ENCODE measurements at places on chromosomes 5 and 9.

GRCh38 chr5:20470997-20471396 is 483.0 kb upstream of the CDH18 start:
- H3K27me3 ChIP-seq, result no peaks in the 10 kb centered on the region
- no peak overlapping the region for H3K27ac ChIP-seq
- H3K4me1 ChIP-seq, result no peaks in the 10 kb centered on the region
- no peak for DNase-seq

- no peaks in the 10 kb centered on the region for H3K27me3 ChIP-seq
- no peaks in the 10 kb centered on the region for H3K36me3 ChIP-seq
- DNase-seq, result no peak
- peaks cover 52% of the 10 kb centered on the region for H3K4me1 ChIP-seq
- H3K4me3 ChIP-seq, result peak overlapping the region; percentile 81
Measured at GRCh38 chr9:128553728-128554127, 1.3 kb downstream of the SPTAN1 start.

DNA sequence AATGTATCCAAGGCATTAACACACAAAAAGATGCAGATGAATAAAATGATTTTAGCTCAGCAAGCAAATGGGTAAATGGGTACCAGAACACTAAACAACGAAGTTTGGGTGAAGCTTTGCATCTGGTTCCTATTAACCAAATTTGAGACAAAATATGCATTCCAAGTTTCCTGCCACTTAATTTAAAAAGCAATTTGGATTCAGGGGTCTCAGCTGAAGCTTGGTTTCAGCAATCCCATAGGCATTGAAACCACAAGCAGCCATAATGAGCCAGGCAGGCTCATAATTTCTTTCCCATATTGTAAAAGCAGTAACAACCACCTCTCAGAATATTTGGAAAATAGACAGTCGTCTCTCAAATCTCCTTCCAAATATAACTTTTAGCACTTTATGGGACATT is 138.9 kb downstream of the NXNL2 start:
- DNase-seq, result no peak
- H3K27me3 ChIP-seq, result peaks cover 6% of the 10 kb centered on the region
- no peak overlapping the region for H3K27ac ChIP-seq
- H3K36me3 ChIP-seq, result no peaks in the 10 kb centered on the region
- no peaks in the 10 kb centered on the region for H3K4me1 ChIP-seq

DNA sequence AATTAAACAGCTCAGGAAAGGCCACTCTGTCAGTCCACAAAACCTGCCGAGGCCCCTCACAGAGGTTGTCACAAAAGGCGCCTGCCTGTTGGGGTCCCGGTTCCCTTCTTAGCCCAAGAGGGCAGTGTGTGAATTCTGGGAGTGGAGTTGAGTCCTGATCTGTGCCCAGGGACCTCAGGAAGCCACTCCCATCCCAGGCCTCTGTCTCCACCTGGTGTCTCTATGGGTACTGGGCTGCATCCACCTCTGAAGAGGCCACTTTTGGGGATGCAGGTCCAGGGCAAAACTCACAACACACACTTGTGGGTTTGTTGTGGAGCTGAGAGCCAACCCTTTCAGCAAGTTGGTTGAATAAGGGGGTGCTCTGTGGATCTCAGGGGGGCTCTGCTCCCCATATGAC is 74.3 kb upstream of the STXBP1 start:
- H3K4me1 ChIP-seq, result no peaks in the 10 kb centered on the region
- H3K27ac ChIP-seq, result no peak overlapping the region
- DNase-seq, result no peak
- no peak overlapping the region for H3K4me3 ChIP-seq
- no peaks in the 10 kb centered on the region for H3K36me3 ChIP-seq
- H3K27me3 ChIP-seq, result no peaks in the 10 kb centered on the region

GRCh38 chr9:136779808-136780207 is 11.3 kb upstream of the TMEM141 start:
- H3K27ac ChIP-seq, result no peak overlapping the region
- peaks cover 27% of the 10 kb centered on the region for H3K27me3 ChIP-seq
- no peaks in the 10 kb centered on the region for H3K36me3 ChIP-seq
- H3K4me1 ChIP-seq, result no peaks in the 10 kb centered on the region

- H3K27ac ChIP-seq, result no peak overlapping the region
- no peaks in the 10 kb centered on the region for H3K36me3 ChIP-seq
- no peak for DNase-seq
- no peaks in the 10 kb centered on the region for H3K4me1 ChIP-seq
Measured at GRCh38 chr5:174151599-174152181, 106.2 kb downstream of the NSG2 start.

- H3K27me3 ChIP-seq, result peaks cover 4% of the 10 kb centered on the region
- DNase-seq, result no peak
- peaks cover 5% of the 10 kb centered on the region for H3K4me1 ChIP-seq
Measured at GRCh38 chr5:108743319-108743718, 4.4 kb upstream of the FER start.

DNA sequence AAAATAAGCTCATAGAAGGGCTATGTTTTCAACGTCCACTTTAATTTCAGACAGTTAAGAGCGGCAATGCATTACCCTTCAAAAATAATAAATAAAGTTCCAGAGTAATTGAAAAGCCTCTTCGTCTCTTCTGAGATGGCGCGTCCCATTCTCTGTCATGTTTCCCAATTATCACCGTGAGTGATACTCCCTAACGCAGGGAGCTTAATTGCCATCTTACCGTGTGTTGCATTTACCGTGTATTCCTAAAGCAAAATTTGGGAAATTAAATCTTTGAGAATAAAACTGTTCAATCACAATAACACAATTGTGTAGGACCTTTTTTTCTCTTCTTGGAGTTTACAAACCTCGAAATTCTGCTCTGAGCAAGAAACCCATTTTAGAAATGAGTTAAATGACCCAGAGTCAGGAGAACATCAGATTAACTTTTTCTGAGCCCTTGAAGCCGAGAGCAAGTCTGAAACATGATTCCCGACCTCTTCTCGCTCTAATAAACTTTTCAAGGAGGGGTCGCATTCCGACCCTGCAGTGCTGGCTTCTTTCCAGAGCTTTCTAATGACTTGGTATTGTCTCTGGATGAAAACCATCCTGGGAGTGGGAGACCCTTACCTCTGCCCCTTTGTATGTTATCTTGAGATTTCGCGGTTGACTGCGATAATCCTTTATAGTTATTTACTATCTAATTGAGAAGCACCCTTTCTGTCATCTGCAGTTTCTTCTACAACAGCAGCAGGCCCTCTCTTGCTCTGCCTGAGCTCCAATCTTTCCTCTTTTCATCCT is 251.5 kb downstream of the FSTL4 start:
- DNase-seq, result no peak
- H3K27me3 ChIP-seq, result no peaks in the 10 kb centered on the region

- peak overlapping the region; percentile 52 for H3K4me3 ChIP-seq
- peaks cover 20% of the 10 kb centered on the region for H3K27me3 ChIP-seq
- H3K36me3 ChIP-seq, result no peaks in the 10 kb centered on the region
- H3K4me1 ChIP-seq, result no peaks in the 10 kb centered on the region
Measured at GRCh38 chr9:63816751-63817621, 1468.0 kb downstream of the FOXD4L5 start.

- H3K27me3 ChIP-seq, result no peaks in the 10 kb centered on the region
- no peak overlapping the region for H3K4me3 ChIP-seq
- DNase-seq, result no peak
Measured at GRCh38 chr5:145636371-145636770, 198.8 kb downstream of the PRELID2 start.

DNA sequence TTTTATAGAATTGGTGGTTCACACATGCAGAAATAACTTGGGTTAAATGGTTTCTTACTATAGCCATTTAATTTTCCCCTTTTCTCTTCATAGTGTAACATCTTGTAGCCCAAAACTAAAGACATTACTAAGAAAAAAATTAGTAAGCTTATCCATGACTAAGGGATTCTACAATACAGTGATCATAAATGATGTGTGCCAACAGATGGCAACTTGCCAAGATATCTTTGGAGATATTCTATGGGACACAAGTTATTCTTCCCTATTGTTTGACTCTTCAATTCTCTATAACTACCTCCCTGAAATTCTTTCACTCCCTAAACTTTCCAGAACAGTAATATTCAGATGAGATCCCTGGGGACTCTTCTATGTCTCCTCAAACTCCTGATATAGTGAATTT is 580.6 kb downstream of the PTPRD start:
- no peak overlapping the region for H3K27ac ChIP-seq
- H3K27me3 ChIP-seq, result no peaks in the 10 kb centered on the region
- no peaks in the 10 kb centered on the region for H3K36me3 ChIP-seq
- no peak for DNase-seq
- no peak overlapping the region for H3K4me3 ChIP-seq

DNA sequence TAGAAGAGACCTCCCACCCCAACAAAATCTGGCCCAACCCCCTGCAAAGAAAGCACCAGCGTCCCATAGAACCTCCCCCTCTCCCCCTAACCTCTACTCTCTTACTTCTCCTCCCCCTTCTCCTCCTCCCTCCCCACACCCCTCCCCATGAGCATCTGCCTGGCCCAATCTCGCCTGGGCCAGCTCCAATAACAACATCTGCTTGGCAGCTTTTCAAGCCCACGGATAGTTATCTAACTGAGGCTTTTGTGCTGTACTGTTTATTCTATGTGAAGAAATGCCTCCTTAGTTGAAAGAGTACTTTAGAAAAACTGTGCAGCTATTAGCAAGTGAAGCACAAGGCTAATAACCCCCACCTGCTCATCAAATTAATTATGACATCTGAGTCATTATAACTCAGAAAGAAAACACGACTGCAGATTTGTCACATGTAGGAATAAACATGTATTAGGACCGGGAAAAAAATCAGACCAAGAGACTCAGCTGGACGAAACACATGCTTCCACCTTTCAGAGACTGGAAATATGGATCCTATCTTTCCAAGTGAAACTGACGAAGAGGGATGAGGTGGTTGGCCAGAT is 42.8 kb downstream of the NFIB start:
- no peak overlapping the region for H3K27ac ChIP-seq
- H3K36me3 ChIP-seq, result no peaks in the 10 kb centered on the region
- H3K4me3 ChIP-seq, result no peak overlapping the region
- H3K4me1 ChIP-seq, result no peaks in the 10 kb centered on the region
- no peak for DNase-seq

GRCh38 chr9:136303825-136304416 is at the start of gene CCDC187:
TSS of gene CCDC187 (minus strand) at chr9:136304094. CDS start at chr9:136303830, 264 bp downstream.
- no peak for DNase-seq
- no peaks in the 10 kb centered on the region for H3K36me3 ChIP-seq
- H3K4me3 ChIP-seq, result no peak within 1 kb of the TSS
- peaks cover 13% of the 10 kb centered on the region for H3K4me1 ChIP-seq

DNA sequence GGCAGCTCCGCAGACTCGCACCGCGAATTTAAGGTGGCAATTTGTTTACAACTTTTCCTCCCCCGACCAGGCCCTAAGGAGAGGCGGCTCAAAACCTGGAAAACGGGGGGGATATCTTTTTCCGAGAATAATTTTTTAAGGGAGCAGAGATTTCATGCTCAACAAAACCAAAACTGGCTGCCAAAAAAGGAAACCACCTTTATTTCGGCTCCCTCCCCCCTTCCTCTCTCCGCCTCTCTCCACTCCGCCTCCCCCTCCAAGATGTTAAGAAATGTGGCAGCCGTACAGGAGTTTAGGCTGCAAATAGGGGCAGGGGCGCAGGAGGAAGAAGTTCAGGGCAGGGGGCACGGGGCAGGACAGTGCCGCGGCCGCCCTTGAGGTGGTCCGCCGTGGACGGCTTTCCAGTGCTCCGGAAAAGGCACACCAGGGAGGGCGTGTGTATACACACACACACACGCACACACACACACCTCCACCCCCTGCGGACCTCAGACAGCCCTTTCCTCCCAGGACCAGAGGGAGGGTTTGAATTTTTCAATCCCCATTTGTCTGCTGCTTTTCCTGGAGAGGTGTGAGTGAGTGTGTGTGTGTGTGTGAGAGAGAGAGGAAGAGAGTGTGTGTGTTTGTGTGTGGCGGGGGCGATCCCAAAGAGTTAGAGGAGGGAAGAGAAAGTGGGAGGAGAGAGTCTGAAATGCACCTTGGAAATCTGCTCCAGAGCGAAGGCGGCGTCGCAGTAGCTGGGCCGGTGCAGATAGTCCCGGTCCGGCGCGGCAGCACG is 9.1 kb downstream of the PTCH1 start:
- peak overlapping the region; percentile 47 for H3K27ac ChIP-seq
- H3K36me3 ChIP-seq, result no peaks in the 10 kb centered on the region
- peak; percentile 39 for DNase-seq
- H3K4me1 ChIP-seq, result peaks cover 15% of the 10 kb centered on the region
- H3K27me3 ChIP-seq, result peaks cover 36% of the 10 kb centered on the region

DNA sequence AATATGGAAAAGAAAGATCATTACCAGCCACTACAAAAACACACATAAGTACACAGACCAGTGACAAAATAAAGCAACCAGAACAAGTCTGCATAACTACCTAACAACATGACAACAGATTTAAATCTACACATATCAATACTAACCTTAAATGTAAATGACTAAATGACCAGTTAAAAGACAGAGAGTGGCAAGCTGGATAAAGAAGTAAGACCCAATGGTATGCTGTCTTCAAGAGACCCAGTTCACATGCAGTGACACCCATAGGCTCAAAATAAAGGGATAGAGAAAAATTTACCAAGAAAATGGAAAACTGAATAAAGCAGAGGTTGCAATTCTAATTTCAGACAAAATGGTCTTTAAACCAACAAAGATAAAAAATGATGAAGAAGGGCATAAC is 938.1 kb downstream of the EFNA5 start:
- no peaks in the 10 kb centered on the region for H3K36me3 ChIP-seq
- no peaks in the 10 kb centered on the region for H3K27me3 ChIP-seq
- H3K4me1 ChIP-seq, result no peaks in the 10 kb centered on the region

GRCh38 chr9:113593682-113594281 is 130.3 kb downstream of the RGS3 start:
- H3K4me3 ChIP-seq, result no peak overlapping the region
- H3K27ac ChIP-seq, result no peak overlapping the region
- H3K27me3 ChIP-seq, result no peaks in the 10 kb centered on the region
- peaks cover 75% of the 10 kb centered on the region for H3K36me3 ChIP-seq
- DNase-seq, result no peak

- H3K4me1 ChIP-seq, result no peaks in the 10 kb centered on the region
- H3K36me3 ChIP-seq, result no peaks in the 10 kb centered on the region
- no peak for DNase-seq
- H3K4me3 ChIP-seq, result no peak overlapping the region
- no peaks in the 10 kb centered on the region for H3K27me3 ChIP-seq
Measured at GRCh38 chr9:20811872-20812271, 127.8 kb downstream of the FOCAD start.

- DNase-seq, result peak; percentile 27
- H3K36me3 ChIP-seq, result peaks cover 4% of the 10 kb centered on the region
- no peaks in the 10 kb centered on the region for H3K27me3 ChIP-seq
- H3K4me1 ChIP-seq, result peaks cover 75% of the 10 kb centered on the region
- peak overlapping the region; percentile 94 for H3K4me3 ChIP-seq
Measured at GRCh38 chr9:35731415-35732184, 395 bp downstream of the TLN1 start.

- no peaks in the 10 kb centered on the region for H3K4me1 ChIP-seq
- H3K36me3 ChIP-seq, result no peaks in the 10 kb centered on the region
- H3K27me3 ChIP-seq, result no peaks in the 10 kb centered on the region
- no peak for DNase-seq
- H3K4me3 ChIP-seq, result no peak overlapping the region
Measured at GRCh38 chr9:69785757-69786156, 25.9 kb upstream of the PTAR1 start.

DNA sequence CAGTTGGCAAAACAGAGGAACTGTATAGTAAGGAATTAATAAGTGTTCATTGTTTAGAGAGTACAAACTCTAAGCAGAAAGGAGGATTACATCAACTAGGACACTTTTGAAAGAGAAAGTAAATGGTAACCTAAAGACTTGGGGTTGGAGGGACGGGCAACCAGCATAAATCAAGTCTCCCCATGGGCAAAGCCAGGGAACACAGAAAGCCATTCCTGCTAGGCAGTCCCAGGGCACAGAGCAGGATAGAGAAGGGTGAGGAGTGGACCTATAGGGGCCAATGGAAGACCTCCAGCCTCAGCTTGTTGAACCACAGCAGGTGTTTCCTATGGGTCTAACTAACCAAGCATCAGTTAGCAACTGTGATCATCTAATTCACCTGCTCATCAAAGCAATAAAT is 9.2 kb upstream of the ERAP1 start:
- no peaks in the 10 kb centered on the region for H3K36me3 ChIP-seq
- peak overlapping the region; percentile 40 for H3K4me3 ChIP-seq
- no peaks in the 10 kb centered on the region for H3K27me3 ChIP-seq
- no peak for DNase-seq
- H3K4me1 ChIP-seq, result peaks cover 35% of the 10 kb centered on the region
